Stimulated activated CD8-positive, alpha-beta memory T cell treated with anti-CD3 and anti-CD28 coated beads, Interleukin-15, amount 100 ng/mL, for 4 hours (primary cell): ENCODE measurements at places on chromosomes 3 and 15.

GRCh38 chr3:15556512-15556911 lies 35.0 kb upstream of the COLQ start:
- no peak for DNase-seq

GRCh38 chr15:61715082-61715481 lies 345.2 kb downstream of the VPS13C start:
- DNase-seq: no peak

DNA sequence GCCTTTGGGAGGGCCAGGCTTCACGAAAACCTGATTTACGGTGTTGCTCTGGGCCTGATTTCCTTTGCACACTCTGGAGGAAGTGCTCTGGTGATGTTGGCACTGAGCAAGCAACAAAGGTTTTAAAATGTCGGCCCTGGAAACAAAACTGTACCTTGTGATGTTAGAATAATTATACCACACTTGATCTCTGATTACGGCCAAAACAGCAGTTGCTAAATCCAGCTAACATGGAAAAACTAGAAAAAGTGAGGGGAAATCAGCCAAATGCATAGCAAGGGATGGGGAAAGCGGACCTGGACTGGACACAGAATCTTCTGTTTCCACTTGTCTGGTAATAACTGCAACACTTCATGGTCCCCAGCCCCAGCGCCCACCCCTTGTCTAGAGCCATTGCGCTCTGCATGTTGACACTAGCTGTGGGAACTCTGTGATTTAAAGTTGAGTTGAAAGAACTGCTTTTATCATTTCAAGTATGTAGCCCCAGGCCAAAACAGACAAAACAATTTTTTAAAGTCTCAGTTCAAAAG lies 120.1 kb downstream of the VGLL4 start:
- DNase-seq: no peak

DNA sequence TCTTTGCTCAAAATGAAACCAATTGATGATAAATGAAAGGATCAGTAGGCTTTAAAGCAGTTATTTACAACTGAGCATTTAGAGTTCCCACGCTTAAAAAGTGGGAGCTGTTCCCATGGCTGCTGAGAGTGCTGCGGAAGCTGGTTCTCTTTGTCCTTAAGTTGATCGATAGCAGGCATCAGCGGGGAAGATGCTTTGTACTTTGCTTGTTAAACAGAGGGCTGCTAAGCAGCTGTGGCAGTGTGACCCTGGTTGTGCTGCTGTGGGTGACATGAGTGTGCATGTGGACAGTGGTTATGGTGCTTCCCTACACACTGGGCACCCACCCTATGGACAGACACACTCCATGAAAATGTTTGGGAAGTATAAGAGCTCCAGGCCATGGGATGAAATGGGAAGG lies 96.3 kb downstream of the PTPRG start:
- no peak for DNase-seq

- DNase-seq: no peak
Observed at GRCh38 chr3:184457329-184457728, 77.5 kb downstream of the CHRD start.

- DNase-seq: no peak
Observed at GRCh38 chr15:89150762-89151664, 62.8 kb downstream of the ABHD2 start.

DNA sequence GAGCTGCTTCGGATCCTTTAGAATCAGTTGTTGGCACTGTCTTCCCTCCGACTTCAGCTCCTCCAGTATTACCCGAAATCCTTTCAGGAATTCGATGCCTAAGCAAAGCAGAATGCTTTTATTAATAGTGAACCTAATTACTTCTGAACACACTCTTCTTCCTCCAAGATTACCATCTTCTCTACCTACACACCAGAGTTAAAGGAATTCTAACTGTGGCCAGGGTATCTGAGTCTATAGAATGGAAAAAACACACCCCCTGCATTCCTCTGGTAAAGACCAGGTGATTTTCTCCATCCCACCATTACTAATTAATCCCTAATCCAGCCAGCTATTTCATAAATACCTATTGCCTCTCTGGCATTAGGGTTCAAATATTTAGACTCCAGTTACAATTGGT lies 49.8 kb downstream of the SPATA12 start:
- no peak for DNase-seq

GRCh38 chr3:24523988-24524727 lies 29.5 kb upstream of the THRB start:
- no peak for DNase-seq

DNA sequence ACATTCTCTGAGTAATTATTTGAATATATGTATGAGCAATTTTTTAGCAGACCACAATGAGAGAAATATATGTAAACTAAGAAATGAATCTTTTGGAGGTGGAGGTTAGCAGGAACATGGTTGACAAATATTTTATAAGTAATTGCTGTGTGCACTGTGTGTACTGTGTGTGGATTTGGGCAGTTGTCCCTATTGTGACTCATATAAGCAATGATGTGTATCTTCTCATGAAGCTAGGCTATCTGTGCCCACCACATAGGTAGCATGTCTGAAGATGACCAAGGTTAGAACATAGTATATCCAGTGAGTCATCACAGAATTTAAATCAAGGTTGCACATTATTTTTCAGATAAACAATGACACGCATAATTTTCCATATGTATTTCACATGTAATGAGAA lies 713.9 kb upstream of the GBE1 start:
- no peak for DNase-seq

DNA sequence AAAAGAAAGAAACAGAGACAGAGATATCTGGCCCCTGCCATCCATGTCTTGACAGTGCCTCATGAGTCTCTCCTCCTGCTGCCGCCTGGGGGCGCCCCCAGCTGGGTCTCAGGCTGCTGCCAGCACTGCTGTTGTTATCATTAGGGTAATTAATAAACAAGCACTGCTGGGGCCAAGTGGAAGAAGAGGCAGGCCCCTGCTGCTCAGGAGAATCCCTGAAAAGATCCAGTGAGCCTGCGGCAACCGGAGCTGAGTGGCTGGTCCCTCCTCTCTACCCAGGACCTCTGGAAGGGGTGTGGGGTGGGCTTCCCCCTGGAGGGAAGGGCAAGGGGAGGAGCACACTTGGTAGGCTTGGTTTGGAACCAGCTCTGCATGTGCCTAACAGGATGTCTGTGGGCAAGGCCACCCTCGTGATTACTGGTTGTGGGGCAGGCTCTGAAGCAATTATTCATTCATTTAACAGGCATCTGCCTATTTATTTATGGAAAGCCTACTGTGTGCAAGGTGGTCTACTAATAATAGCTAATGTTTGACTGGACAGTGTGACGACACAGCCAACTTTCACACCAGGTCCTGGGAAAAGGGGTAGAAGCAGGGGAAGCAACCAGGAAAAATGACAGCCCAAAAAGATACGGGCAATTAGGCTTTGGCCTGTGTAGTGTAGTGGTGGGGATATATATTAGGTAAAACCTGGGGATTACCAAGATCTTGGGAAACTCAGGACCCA lies 1.2 kb upstream of the TYRO3 start:
- DNase-seq: peak; percentile 48
